ENCODE measurements at places on chromosomes 1 and 21.

DNA sequence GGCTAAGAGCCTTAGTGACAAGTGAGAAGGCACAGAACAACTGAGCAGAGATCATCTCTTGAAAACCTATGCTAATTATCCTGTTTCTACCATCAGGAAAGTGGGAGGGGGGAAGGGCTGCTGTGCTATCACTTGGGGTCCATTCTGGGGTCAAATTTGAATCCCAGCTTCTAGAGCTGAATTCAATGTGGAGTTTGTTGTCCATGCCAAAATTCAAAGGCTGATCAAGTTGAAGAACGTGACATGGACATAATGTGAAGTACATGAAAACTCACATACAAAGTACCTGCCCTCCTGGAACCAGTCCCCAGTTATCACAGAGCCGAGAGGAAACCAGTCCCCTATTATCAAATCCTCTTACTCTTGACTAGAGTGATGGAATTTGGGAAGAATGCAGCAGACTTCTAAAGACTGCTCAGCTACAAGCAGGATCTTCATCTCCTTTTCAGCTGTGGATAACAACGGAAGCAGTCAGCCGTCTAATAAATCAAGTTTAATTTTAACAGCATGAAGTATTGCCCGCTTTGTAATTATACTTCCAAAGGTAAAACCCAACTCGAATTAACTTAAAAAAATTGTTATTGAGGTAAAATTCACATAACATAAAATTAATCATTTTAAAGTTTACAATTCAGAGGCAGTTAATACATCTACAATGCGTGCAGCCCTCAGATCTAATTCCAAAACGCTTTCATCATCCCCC is 78.3 kb downstream of the SLC45A1 start:
- peak overlapping the region; percentile 77 for H3K27ac ChIP-seq
- DNase-seq = no peak
- H3K36me3 ChIP-seq = no peaks in the 10 kb centered on the region
- peaks cover 89% of the 10 kb centered on the region for H3K4me1 ChIP-seq
- H3K4me3 ChIP-seq = no peak overlapping the region
- H3K27me3 ChIP-seq = no peaks in the 10 kb centered on the region

- DNase-seq = no peak
- H3K36me3 ChIP-seq = no peaks in the 10 kb centered on the region
- no peaks in the 10 kb centered on the region for H3K4me1 ChIP-seq
- no peak overlapping the region for H3K27ac ChIP-seq
Measured at GRCh38 chr1:17875171-17875881, 120.2 kb downstream of the ACTL8 start.

DNA sequence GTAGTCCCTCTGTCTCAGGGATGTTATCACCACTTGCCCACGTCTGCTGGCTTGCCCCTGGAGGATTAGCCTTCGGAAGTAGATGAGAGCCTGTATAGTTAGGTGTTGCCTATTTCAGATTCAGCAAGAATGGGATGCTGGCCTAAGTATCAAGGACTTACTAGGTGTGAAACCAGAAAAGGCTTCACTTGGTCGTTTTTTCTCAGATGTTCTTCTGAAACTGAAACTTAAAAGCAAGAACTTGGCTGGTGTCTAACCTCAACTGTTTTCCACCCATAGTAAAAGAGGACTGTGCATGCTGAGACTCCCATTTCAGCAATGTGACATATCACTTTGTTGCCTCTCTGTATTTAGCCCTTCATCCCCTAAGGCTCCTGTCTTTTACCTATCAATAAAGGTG is 67.0 kb upstream of the LRRC53 start:
- DNase-seq = no peak
- no peaks in the 10 kb centered on the region for H3K36me3 ChIP-seq
- H3K4me1 ChIP-seq = no peaks in the 10 kb centered on the region
- H3K27ac ChIP-seq = no peak overlapping the region
- no peaks in the 10 kb centered on the region for H3K27me3 ChIP-seq

GRCh38 chr1:155051342-155051776 is 243 bp downstream of the ADAM15 start:
- no peaks in the 10 kb centered on the region for H3K27me3 ChIP-seq
- no peak for DNase-seq
- peaks cover 9% of the 10 kb centered on the region for H3K4me1 ChIP-seq
- H3K4me3 ChIP-seq = peak overlapping the region; percentile 92
- H3K27ac ChIP-seq = peak overlapping the region; percentile 85

- H3K27ac ChIP-seq = no peak overlapping the region
- no peak overlapping the region for H3K4me3 ChIP-seq
- H3K27me3 ChIP-seq = peaks cover 4% of the 10 kb centered on the region
- DNase-seq = no peak
Measured at GRCh38 chr1:37038227-37039093, 4.1 kb upstream of the GRIK3 start.

- DNase-seq = no peak
- no peak overlapping the region for H3K4me3 ChIP-seq
- H3K27ac ChIP-seq = no peak overlapping the region
- H3K27me3 ChIP-seq = no peaks in the 10 kb centered on the region
- no peaks in the 10 kb centered on the region for H3K4me1 ChIP-seq
Measured at GRCh38 chr21:42198929-42199867, 19.7 kb upstream of the ABCG1 start.

DNA sequence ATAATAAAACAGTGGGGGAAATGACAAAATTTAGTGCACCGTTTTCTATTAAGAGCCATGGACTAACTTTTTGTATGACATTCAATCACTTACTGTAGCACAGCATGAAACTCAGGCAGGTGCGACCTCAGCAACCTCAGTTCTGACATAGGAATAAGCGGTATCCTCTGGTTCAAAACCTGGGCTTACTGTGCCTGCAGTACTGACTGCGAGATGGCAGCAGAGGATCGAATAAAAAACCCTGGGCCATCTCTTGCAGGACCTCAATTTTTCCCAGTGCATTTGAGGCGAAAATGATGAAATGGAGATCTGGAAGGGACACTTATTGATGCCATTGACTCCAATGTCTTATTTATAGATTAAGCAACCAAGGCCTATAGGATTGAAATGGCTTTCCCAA is 214.7 kb downstream of the ADGRL2 start:
- DNase-seq = no peak
- H3K27ac ChIP-seq = no peak overlapping the region
- H3K27me3 ChIP-seq = no peaks in the 10 kb centered on the region
- H3K36me3 ChIP-seq = no peaks in the 10 kb centered on the region

DNA sequence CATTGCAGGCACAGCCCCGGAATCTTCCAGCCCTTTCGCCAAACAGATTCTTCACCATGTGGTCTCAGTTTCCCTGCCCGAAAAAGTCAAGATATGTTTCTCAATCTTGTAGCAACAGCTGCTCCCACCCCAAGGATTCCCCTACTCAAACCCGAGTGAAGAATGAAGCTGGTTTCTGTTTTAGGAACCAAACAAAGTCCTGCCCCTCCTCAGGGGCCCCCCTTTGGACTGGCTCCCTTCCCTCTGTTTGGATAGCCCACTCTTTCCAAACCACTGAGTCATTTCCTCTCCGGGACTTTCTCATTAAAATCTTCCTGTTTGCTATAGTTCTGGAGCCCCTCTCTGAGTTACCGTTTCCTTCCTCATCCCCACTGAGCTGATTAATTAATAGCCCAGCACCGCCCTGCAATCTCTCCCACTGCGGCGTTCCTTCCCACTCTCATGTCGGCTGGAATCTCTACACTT is 100.9 kb downstream of the TSEN15 start:
- peak overlapping the region; percentile 67 for H3K4me3 ChIP-seq
- H3K36me3 ChIP-seq = no peaks in the 10 kb centered on the region
- no peak for DNase-seq
- peak overlapping the region; percentile 7 for H3K27ac ChIP-seq

DNA sequence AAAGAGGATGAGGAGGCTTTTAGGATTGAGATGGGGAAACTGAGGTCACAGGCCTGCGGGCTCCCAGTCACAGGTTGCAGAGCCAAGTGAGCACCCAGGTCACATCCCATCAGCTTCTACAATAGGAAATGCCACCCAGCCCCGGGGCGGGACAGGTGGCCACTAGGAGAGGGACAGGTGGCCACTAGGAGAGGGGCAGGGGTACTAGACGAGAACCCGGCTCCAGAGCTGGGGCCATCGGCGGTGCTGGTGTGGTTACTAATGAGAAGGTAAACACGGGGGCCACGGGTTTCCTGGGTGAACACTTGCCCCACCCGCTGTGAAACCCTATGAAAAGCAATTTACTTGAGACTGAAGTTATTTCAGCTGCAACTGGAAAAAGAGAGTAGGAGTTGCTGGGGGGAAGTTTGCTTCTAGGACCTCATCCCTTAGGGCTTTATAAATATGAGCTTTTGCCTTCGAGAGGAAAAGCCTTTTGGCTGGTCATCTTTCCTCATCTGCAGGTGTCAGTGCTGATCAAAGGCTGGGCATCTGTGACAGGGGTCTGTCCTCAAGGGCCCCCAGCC is 52.5 kb downstream of the MRPL37 start:
- no peak overlapping the region for H3K27ac ChIP-seq
- H3K4me1 ChIP-seq = peaks cover 9% of the 10 kb centered on the region
- DNase-seq = no peak
